ENCODE measurements at places on chromosomes 4 and X. TPM values are rescaled to one million over a fixed set of nuclear protein-coding genes. Genes with fewer than 3 reads are reported as not detected.

SCRG1 gene
- 0.15 TPM for polyA plus RNA-seq

FGF16 gene
- not detected for polyA plus RNA-seq

DNA sequence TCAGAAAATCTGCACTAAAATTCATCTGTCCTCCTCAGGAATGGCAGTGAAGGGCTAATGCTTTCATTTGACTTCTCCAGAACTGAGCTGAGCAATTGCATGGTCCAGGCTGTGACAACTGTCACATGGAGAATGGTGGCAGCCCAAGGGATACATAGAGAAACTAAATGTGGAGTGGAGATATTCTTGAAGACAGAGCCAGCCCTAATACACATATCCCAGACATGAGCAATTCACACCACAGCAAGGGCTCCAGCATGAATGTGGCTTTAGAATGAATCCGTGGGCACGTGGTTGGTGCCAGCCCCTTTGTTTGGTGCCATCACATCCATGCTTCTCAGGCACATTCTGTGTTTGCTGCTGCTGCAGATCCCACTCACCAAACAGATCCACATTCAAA is 121.6 kb upstream of the MXRA5 start:
- no peak for DNase-seq

RPA4 gene
- 0.03 TPM for polyA plus RNA-seq

DNA sequence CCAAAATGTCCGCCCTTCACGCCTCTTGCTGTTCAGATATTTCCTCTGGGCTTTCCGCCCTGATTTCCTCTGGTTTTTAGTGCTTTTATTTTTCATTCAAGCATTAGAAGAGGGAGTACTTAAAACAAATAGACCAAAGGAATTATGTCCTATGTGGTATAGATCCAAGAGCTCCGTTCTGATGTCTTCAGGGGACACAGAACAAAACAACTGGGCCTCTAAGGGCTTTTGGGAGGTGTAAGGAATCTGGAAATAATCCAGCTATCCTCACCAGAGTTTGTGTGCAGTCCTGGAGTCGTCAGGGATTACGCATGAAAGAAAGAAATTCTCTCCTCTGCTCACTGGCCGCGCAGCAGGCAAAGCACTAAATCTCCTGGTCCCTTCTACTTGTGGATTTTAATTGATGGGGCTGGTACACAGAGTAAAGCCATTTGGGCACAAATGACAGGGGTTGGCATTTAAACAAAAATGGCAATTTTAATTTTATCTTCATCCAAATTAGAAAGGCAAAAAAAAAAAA is 999.2 kb downstream of the ADGRL3 start:
- no peak for DNase-seq

- DNase-seq, result no peak
Measured at GRCh38 chrX:362351-362750, 24.4 kb downstream of the PPP2R3B start.

GRCh38 chr4:2127609-2128332 is 68.6 kb downstream of the NAT8L start:
- DNase-seq, result no peak

UGT2A3 gene
- not detected for polyA plus RNA-seq

DNA sequence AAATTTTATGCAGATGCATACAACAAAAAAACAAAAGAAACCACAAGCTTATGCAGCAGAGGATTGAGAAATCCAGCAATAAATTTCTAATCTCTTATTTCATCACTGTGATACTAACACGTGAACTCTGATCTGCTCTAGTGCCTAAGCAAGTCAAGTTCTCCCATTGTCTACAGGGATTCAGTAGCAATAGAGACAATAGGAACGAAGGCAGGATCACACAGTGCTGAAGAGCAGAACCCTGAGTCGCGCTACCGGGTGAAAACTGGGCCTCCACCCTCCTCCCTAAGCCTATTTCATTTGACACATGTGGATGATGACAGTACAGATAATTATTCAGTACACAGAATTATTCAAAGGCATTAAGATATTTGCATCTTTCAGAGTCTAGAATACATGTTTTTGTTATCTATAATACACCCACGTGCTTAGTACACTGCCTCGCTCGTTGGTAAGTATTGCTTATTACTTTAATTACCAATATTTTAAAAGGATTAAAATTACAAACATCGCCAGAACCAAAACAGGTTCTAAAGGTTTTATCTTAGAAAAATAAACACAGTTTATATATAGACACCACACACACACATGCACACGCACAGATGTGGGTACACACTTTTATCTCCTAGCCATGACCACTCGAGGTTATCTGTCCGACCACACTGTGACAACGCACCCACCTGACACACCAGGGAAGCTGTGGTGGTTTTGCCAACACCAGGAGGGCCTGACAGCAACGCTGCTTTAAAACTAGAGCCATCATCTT is 60.1 kb downstream of the RFC1 start:
- no peak for DNase-seq

SMIM10L2A gene
- polyA plus RNA-seq, result 0.38 TPM

PDE6B gene
- polyA plus RNA-seq, result 2.0 TPM

- DNase-seq, result no peak
Measured at GRCh38 chr4:105594099-105595010, 41.9 kb downstream of the ARHGEF38 start.

- DNase-seq, result no peak
Measured at GRCh38 chr4:178196751-178197374, 754.6 kb upstream of the AGA start.

Data from heart right ventricle (tissue), 16 donors.